ENCODE measurements at places on chromosomes 2 and 18.

- no peak for DNase-seq
Observed at GRCh38 chr2:174752403-174753037, 11.8 kb downstream of the CHRNA1 start.

DNA sequence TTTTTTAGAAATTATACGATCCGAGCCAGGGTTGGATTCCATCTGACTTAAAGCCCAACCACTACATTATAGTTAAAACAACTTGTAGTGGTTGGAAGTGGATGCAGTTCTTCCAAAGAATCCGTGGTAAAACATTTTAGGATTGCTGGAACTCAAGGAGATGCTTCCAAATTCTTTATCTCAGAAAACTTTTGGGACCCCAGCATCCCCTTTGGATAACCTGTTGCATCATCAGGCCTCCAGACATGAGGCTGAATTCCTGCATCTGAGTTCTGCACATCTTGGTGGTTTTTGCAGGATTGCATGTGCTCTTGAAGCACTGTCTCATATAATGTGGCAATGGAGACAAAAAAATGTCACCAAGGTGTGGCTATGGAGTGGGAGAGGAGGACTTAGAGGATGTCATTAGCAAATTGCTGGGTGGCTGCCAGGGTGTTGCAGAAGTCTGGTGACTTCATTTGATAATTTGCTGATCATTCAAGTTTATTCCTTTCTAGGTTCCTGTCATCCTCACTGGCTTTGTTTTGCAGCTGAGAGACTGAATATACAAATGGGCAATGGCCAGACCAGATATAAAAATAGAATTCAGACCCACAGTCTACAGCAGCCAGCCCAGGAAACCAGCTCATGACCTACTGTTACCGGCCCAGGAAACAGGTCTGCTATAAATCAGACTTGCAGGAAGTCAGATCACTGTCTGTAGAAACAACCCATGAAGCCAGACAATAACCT lies 207.7 kb downstream of the BCL2 start:
- DNase-seq: no peak

DNA sequence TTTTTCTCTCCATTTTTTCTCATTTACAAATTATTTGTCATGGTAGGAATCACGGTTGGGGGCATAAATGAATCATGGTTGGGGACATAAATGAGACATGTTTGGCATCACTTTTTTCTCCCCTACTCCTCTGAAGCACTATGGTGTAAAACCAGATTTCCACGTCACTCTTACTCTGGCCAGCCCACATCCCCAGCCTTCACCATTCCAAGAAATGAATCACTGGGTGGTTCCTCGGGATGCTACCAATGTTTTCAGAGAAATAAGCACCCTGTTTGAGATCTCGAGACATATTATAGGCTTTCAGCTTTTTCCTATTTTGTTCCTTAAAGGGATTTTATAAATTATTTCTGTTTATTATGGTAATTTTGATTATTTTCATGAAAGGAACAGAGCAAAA lies 155.0 kb upstream of the SLC8A1 start:
- peak; percentile 9 for DNase-seq

DNA sequence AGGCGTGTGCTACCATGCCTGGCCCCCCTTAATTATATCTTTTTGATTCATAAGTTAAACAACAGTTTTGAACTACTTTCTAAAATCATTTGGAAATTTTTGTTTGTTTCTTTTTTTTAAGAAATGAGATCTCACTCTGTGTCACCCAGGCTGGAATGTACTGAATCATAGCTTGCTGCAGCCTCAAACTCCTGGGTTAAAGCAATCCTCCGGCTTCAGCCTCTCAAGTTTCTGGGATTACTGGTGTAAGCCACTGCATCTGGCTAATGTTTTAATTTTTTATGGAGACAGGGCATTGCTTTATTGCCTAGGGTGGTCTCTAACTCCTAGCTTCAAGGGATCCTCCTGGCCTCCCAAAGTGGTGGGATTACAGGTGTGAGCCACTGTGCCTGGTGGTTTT lies 71.5 kb downstream of the BABAM2 start:
- DNase-seq: peak; percentile 63

GRCh38 chr2:158239271-158239670 lies 137.6 kb downstream of the UPP2 start:
- DNase-seq: no peak

GRCh38 chr2:53512071-53512826 lies 255.4 kb upstream of the CHAC2 start:
- DNase-seq: peak; percentile 34

- DNase-seq: no peak
Observed at GRCh38 chr2:150095361-150096095, 391.9 kb downstream of the RND3 start.

DNA sequence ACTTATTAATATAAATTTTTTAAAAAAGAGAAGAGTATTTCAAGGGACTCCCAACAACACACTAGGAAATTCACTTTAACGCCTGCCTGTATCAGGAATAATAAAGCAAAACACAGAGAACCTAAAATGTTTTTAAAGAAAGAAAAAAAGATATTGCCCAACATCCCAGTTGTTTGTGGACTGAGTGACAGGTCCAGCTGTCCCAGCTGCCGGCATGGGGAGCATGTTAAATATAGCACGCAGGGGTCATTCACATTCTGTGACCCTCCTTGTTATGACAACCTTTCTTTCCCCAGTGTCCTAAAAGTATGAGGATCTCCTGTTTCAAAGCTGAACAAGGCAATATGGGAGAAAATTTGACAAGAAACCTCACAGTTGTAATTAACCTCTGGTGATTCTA lies 4.4 kb downstream of the KLHL41 start:
- DNase-seq: no peak

- DNase-seq: no peak
Observed at GRCh38 chr18:5309888-5310470, 14.5 kb upstream of the ZBTB14 start.

- peak; percentile 94 for DNase-seq
Observed at GRCh38 chr2:12498704-12499103, 218.0 kb upstream of the TRIB2 start.

- no peak for DNase-seq
Observed at GRCh38 chr2:60539140-60539539, 14.3 kb downstream of the BCL11A start.

DNA sequence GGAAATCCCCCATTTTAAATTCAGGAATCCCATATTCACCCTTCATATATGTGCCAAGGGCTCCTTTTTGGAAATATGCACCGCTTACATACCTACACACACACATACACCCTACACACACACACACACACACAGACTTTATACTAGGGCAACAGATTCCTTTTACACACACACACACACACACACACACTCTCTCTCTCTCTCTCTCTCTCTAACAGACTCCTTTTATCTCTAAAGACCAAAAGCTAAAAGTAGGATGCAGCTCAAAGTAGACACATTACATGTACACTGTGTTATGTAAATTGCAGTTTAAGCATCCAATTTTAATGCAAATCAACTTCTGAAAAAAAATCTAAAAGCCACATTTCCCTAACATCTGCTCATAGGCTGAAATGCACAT lies 130.9 kb upstream of the CAPN13 start:
- DNase-seq: no peak

DNA sequence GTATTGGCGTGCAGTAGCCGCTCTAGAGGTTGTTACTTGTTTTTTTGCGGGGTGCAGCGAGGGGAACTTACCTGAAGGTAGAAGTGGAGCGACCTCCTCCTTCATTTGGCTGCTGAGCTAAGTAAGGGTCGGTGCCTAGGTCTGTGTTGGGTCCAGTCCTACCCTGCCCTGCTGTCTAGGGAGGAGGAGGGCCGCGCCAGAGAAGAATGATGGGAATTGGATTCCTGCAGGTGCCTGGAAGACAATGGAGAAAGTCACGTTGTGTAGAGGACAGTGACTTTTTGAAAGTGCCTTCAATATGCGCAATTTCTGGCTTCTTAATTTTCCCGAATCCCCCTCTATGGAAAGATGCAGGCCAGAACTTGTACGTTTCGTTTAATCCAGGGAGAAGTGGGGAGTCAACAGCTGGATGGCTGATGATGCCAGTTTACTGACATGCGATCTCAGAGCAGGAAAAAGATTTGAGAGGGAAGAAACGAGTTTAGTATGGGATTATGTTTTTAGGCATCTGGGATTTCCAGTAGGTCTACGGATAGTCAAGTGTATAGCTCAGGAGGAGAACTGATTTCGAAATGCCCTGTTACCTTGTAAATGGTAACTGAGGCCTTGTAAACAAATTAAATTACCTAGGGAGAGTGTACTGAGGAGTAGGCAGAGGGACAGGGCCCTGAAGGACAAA lies 653 bp downstream of the MRPS9 start:
- peak; percentile 7 for DNase-seq

DNA sequence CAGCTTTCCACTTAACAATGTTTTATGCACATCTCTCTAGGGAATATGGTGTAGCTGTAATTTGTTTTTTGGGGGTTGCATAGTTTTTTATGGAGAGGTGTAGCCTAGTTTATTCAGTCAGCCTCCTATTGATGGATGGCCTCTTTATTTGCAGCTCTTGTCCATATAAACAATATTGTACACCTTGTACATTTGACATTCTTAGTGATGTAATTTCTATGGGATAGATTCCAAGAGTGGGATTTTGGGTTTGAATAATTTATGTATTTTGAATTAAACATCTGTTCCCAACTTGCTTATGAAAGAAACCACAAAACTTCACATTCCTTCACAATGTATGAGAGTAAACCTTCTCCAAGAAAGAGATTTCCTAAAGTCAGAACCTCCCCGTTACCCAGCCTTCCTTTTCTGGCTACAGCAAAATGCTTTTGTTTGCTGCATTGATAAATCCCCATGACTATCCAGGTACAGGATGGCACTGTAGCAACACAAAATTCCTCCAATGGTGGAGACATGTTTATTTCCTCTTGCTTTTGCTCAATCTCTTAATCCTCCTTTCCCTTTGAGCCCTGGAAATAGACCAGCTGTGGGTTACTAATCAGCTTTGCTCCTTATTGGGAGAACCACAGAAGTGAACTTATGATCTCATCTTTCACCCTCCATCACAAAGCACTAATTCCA lies 58.4 kb upstream of the GALR1 start:
- no peak for DNase-seq

- no peak for DNase-seq
Observed at GRCh38 chr2:121036226-121036692, 248.7 kb downstream of the TFCP2L1 start.

- DNase-seq: peak; percentile 49
Observed at GRCh38 chr2:31980674-31981356, 30.0 kb downstream of the MEMO1 start.

GRCh38 chr2:132980304-132980703 lies 310.3 kb upstream of the LYPD1 start:
- DNase-seq: no peak

GRCh38 chr2:135587958-135588357 lies 56.7 kb downstream of the R3HDM1 start:
- no peak for DNase-seq

DNA sequence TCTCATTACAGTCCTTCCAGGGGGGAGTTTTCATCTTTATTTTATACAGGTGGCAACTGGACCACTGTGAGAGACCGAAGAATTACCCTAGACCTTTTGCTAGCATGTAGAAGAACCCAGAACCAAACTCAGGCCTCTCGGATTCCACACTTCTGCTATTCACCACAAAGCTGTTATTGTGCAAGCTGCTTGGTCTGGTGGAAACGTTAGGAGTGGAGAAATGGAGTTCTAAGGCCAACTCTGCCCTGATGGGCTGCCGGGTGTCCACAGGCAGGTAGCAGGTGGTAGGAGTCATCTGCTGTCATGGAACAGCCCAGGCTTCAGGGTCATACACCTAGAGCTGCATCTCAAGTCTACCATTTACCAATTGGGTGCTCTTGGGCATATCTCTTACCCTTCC lies 218.8 kb downstream of the BCL11A start:
- no peak for DNase-seq

DNA sequence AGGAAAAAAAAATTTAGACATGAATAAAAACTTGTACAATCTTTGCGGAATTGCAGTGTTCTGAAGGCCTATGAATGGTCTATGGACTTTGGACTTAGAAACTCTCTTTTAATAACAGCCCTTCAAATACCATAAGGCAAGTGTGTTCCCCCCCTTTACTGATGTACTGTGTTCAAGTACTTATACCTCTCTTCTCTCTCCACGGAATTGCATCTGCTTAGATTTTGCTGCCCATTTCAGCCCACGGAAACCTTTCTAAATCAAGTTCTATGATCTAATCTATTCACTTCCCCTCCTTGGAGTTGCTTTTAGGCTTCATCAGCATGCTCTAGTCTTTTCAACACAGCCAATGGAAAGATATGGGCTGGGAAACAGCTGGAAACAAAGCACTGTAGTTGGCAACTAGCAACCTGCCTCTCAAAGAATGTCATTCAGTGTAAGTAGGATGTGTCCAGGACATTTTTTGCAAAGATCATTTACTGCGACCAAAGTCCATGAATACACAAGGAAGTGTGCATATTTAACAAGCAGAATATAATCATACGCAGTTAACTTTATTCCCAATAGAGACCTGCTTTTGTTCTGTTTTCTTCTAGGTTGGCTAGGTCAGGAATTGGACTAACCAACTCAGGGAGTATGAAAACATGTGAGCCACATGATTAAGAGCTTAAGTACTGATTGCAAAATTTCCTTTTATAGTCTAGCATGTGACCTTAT lies 58.0 kb downstream of the SLC40A1 start:
- DNase-seq: no peak

- no peak for DNase-seq
Observed at GRCh38 chr2:171330155-171330956, 103.4 kb downstream of the METTL8 start.
